ENCODE measurements at places on chromosomes 5 and 9.

GRCh38 chr9:113927277-113927676, 51.2 kb downstream of the ZNF618 start:
- DNase-seq = no peak

DNA sequence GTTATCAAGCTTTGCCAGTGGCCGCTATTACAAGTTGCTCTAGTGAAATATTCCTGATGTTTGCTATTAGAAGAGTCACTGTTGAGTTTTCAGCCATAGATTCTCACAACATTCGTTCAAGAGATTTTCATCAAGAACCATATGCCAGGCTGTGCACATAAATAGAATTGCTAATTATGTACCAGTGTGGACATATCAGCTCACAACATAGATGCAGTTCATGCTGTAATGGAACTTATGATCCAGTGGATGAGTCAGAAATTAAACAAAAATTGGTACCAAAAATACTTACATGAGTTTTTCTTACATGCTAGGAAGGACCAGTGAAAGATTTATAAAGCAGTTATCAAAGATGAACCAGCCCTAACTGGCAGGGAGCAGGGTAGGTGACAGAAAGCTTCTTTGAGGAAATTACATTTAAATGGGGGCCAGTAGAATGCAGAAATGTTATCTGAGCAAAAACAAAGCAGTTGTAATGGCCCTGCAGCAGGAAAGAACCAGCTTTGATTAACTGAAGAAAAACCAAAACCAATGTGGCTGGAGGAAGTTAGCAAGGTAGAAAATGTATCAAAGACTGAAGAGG, 404.2 kb downstream of the DNAH5 start:
- DNase-seq = no peak

DNA sequence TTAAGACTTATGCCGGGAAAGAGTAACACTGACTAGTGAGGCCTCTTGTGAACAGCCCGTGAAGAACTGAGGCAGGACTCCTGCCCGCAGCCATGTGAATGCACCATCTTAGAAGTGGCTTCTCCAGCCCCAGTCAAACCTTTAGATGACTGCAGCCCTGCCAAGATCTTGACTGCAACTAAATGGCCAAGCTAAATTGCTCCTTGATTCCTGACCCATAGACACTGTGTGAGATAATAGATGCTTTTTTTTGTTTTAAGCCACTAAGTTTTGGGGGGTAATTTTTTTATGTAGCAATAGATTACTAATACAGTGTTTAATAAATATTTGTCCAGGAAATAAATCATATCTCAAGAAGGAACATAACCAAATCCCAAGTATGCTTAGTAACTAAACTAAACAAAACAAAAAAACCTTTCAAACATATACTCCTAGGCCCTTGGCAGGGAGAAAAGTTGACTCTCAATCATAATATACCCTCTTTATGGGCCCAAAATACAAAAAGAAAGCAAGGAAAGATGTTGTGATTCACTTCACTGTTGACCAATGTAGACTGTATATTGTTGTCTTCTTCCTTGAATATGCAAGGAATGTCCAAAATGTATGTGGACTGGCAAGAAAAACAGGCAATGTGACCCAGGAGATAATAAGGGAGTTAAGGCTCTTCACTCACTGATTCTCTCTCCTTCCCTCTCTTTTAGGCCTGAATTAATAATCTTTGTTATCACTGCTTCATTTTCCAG, 79.7 kb upstream of the ZNF366 start:
- no peak for DNase-seq

GRCh38 chr5:4987431-4987830, 152.7 kb upstream of the ADAMTS16 start:
- DNase-seq = no peak

DNA sequence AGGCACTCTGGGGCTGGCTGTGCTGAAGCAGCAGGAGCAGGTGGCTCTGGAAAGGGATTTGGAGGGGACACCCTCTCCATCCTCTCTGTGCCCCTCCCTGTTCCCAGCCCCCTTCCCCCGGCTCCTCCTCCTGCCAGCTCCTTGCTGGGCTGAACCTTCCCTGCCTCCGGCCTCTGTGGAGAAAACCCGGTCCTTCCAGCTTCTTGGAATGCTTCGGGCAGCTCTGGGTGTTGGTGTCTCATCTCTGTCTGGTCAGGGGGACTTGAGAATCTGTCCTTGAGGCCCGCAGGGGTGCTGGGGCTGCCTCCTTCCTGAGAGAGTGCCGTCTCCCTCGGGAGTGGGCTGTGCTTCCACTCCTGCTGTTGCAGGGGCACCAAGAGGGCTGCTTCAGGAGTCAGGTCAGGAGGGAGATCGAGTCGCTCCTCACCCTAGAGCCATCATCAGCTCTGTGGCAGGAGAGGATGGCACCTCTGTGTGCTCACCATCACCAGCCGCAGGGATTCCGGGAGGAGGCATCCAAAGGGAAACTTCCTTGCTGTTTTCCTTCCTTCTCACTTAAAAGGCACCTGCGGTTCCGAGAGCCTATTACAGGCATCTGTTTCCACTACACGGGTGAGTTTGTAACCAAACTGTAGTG, 30.6 kb downstream of the NDUFS6 start:
- DNase-seq = no peak

DNA sequence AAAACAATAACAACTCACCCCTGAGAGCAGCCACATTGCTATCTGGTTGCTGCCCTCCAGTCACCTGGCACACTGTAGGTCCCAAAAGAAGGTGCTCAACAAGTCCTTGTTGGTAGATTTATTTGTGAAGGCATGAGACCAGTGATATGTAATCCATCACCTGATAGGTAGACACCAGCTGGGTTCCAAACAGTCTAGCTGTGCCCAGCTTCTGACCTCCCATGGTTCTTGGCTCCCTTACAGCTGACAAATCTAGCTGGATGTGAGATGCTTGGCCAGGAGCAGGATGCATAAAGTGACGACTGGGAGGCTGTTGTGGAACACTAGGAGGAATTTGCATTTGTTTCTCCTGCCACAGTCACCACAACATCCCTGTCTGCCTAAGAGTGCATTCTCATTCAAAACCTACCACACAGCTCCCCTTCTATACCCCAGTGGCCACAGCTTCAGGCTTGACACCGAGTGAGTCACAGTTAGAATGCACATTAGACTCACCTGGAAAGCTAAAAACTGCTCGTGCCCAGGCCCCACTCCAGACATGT, 7.8 kb upstream of the VLDLR start:
- DNase-seq = no peak

DNA sequence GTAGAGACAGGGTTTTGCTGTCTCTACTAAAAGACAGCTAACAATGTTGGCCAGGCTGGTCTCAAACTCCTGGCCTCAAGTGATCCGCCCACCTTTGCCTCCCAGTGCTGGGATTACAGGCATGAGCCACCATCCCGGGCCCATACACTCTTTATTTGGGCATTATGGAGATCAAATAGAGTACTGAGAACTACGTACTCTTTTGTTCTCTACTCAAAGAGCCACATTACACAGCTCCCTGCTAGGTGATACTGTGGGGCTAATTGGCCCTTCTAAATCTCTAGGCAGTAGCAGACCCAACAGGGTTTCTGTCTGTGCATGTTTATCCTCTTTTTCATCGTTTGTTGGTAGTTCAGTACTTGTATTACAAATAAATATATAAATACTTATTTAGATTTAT, 16.1 kb downstream of the CKMT2 start:
- no peak for DNase-seq

DNA sequence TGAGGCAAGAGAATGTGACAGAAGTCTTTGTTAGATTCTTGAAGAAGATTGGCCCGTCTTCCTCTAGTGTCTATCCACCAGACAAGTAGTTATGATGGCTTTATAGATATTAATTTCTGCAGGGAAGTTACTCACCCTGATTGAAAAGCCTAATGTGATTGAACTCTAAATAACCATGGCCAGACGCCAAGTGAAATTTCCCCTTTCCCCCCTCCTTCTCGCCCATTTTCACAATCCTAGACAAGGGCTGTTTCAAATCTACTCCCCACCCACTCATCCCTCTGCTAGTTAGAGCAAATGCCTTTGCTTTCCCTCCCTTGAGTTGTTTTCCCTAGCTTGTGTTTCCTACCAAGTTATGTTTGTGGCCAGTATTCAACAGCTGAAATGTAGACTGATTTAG, 182.5 kb downstream of the TMEM167A start:
- DNase-seq = no peak

- DNase-seq = no peak
These were observed 57.2 kb upstream of the PPARGC1B start for GRCh38 chr5:149672701-149673476.
